ENCODE measurements at places on chromosomes 12 and 14.

GRCh38 chr14:74980398-74980730, 22.4 kb upstream of the EIF2B2 start:
- DNase-seq: no peak

GRCh38 chr12:96371138-96371789, 29.0 kb downstream of the CDK17 start:
- no peak for DNase-seq

- DNase-seq: no peak
Observed at GRCh38 chr14:91466192-91466591, 43.9 kb downstream of the PPP4R3A start.

GRCh38 chr12:6047249-6048237, 76.9 kb downstream of the VWF start:
- peak; percentile 86 for DNase-seq

GRCh38 chr12:76586764-76587395, 27.3 kb upstream of the OSBPL8 start:
- DNase-seq: no peak

DNA sequence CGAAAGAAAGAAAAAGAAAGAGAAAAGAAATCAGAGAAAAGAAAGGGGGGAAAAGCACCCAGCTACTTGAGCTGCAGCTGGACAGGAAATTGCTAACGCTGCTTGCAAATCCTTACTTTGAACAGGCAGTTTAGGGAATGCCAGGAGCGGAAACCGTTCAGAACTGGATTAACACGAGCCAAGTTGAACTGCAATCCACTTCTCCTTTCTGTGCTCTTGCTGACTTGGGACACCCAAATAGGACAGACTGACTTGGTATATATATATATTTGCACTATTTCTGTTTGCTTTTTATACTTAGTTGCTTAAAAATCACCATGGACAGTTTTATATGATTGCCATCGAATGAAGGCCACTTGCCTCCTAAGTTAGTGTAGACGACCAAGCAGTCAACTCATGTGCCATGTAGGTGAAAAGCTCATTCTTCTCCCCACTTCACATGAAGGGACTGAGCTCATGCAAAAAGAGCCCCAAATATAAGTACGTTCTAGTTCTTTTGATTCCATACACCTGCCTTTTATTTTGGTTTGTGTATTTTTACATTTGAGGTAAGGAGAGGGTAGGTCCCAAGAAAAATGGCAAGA, 5.5 kb downstream of the DUSP6 start:
- no peak for DNase-seq

- no peak for DNase-seq
Observed at GRCh38 chr14:74908861-74909341, 14.2 kb downstream of the RPS6KL1 start.

DNA sequence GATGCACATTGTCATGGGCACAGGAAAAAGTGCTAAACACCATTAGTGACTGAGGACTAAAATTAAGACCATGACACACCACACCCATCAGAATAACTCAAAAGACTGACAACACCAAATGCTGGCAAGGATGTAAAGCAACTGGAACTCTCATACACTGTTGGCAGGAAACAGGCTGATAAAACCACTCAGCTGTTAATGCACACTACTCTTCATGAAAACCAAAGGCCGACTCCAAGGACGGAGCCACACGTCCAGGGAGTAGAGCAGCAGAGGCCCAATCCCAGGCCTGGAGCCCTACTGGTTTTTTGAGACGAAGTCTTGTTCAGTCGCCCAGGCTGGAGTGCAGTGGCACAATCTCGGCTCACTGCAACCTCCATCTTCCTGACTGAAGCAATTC, 6.4 kb downstream of the RAD52 start:
- DNase-seq: no peak

GRCh38 chr14:77213679-77214016, 32.0 kb downstream of the TMEM63C start:
- DNase-seq: no peak

DNA sequence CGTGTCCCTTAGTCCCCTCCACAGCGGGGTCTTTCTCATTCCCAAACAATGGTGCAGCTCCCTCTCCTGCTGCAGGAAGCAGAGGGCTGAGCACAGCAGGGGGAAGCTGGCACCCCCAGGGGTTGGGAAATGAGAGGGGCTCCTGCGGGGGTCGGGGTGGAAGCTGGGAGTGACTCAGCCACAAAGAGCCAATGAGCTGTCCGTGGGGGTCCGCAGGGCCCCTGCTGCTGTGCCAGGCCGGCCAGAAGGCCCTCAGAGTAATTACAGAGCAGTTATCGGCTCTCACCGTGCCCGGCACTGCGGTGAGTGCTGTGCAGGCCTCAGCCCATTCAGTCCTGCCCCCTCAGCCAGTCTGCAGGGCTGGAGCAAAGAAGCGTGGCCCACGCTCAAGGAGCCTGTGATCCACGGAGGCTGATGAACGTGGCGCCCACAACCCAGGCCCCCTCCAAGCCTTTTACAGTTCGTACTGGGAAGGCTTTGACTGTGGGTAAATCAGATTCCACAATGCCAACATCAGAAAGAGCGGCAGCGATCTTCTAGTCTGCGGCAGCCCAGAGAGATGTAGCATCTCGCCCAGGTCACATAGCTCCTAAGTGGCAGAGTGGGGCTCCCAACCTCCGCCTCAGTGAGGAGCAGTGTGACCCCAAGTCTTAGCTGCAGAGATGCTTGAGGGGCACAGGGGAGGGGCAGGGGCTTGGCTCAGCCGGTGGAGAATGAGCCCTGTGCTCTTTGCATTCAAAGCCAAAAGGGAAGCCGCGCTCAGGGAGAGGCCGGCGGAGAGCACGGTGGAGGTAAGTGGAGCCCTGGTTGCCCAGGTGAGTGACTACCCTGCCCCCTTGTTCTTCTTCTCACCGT, 43.4 kb downstream of the SLC6A12 start:
- DNase-seq: no peak

DNA sequence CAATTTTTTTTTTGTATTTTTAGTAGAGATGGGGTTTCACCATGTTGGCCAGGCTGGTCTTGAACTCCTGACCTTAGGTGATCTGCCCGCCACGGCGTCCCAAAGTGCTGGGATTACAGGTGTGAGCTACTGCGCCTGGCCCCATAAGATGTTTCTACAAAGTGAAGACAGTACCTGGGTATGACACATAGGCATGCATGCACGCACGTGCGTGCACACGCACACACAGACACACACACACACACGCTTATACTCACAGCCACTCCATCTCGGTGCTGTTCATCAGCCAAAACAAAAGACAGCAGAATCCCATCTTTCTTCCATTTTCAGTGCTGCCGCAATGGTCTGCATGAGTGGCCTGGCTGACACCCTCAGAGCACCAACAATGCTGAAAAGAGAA, 63.9 kb downstream of the VCPKMT start:
- DNase-seq: no peak

DNA sequence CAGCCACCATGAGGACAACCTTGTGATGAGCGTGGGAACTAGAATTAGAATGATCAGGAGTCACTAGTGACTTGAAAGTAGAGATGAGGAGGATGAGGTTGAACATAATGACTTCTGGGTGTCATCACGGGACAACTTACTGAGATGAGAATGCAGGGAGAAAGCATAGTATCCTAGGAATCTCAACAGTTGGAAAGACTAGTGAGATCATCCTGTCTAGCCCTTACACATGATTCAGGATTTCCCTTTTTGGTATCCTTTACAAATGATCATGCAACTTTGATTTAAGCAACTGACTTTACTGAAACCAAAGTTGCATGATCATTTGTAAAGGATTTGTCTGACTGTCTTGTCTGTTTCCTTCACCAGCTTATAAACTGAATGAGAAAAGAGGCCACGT, 51.8 kb upstream of the HIF1A start:
- no peak for DNase-seq

DNA sequence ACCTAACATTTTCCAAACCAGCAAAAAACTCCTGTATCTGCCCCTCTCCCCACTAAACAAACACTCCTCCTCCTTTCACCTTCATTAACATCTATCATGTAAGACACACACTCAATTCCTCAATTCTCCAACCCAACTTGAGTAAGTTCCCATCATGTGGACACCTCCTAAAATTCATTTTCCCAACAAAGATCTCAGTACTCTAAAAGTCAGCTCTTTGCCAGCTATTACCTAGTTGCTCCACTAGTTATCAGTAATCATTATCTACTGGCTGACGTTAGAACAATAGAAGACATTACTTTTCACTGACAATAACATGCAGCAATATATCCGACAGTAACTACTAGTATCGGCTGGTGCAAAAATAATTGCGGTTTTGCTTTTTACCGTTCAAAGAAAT, 42.1 kb downstream of the HNRNPC start:
- DNase-seq: no peak

DNA sequence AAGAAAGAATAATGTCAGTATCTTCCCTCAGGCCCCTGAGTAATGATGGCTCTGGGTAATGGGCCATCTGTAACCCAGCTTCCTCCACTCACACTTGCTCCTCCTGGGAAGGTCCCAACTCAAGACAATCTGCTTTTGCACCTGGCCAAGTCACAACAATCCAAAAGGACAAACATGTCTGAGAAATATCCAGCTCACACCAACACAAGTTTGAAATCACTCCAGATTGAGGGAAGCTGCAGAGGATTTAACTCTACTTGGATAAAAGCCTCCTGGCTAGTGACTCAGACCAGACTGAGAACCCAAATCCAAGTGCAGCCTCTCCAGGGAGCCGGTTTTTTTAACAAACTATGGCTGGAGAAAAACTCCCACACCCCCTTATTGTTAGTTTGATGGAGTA, 34.2 kb downstream of the RTRAF start:
- DNase-seq: peak; percentile 68

GRCh38 chr12:98999559-98999958, 354.5 kb downstream of the APAF1 start:
- no peak for DNase-seq

DNA sequence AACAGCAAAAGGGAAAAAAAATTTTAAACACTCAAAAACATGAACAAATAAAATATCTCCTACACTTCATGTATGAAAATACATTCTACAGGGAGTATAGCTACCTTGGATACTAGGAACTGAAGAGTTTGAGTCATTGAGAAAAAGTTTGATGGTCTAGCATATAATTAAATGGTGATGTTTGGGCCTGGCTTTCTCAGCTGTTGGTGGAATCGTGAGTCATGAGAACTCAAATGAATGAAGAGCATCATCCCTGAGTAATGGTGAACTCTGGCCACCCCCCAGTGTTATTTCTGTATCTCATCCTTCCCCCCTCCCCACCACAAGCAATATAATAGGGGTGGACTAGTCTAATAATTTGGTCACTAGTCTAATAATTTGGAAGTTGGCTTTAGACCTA, 6.7 kb upstream of the SLC6A15 start:
- no peak for DNase-seq

DNA sequence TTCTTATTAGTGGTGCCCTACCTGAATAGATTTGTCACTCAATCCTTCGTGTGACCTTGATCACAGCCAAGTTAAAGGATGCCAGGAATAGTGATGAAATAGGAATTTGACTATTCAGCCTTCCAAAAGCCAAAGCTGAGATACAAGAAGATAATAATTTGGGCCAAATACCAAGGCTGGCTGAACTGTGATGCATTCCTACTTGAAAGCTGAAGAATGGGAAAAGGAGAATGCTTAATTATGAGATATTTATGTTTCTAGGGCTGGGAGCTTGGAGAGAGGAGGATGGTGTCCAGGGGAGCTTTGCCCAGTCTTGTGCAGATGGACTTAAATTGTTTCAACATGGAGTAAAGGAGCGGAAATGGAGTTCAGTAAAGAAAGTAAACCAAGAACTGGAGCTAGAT, 5.2 kb downstream of the RNASE7 start:
- DNase-seq: no peak

GRCh38 chr12:2586156-2587038, 208.4 kb upstream of the FKBP4 start:
- DNase-seq: peak; percentile 53

DNA sequence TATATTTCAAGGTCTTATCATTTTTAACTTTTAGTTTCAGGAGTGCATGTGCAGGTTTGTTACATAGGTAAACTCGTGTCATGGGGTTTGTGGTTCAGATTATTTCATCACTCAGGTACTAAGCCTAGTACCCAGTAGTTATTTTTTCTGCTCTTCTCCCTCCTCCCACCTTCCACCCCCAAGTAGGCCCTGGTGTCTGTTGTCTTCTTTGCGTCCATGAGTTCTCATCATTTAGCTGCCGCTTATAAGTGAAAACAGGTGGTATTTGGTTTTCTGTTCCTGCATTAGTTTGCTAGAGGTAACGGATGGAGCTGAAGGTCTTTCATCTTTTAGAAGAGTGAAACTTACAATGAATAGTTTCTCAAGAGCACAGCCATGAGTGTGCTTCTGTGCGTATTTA, 24.4 kb downstream of the PIWIL1 start:
- DNase-seq: no peak

GRCh38 chr12:114213055-114213581, 192.8 kb downstream of the TBX5 start:
- DNase-seq: no peak

Data from hepatic stellate cell (primary cell).